Mesothelial cell of epicardium (in vitro differentiated cells): ENCODE measurements at places on chromosomes 11 and 22.

DNA sequence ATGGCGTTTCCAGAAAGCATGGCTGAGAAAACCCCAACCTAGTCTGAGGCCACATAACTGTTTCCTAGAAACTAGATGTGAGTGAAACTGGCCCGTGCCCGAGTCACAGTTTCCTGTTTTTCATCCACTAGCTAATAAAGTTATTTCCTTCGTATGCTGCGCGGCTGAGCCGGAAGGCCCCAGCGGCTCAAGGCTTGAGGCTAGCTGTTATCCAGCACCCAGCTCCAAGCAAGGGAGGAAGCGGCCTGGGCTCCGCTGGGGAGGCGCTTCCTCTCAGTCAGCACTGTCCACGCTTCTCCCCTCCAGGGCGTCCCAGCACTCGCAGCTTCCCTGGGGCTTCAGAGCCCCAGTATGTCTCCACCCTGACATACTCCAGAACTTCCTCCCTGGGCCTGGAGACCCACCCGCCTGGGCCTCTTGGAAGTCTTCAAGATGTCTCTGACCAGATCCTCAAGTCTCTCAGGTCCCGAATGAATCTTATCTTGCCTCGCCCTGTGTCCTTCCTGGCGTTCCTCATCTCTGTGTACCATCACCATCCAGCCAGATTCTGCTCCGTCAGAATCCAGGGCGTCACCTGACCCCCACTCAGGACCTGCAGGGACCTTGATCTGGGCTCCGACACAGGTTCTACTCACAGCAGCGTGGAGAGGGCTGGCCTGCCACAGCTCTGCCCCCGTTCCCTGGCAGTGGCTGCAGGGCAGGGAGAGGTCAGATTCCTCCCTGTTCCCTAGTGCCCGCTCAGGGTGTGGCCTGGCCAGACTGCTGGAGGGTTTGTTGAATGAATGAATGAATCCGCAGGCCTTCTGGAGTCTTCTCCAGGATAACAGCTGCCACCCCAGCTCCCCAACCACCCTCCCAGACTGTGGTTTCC lies 81.9 kb downstream of the LRRC32 start:
- no peaks in the 10 kb centered on the region for H3K36me3 ChIP-seq
- H3K4me1 ChIP-seq, result no peaks in the 10 kb centered on the region
- H3K27ac ChIP-seq, result peak overlapping the region; percentile 72
- DNase-seq, result no peak

- H3K27ac ChIP-seq, result no peak overlapping the region
- H3K4me3 ChIP-seq, result no peak overlapping the region
- H3K4me1 ChIP-seq, result peaks cover 2% of the 10 kb centered on the region
- no peaks in the 10 kb centered on the region for H3K27me3 ChIP-seq
- H3K36me3 ChIP-seq, result no peaks in the 10 kb centered on the region
These were observed 89.5 kb downstream of the WNT7B start for GRCh38 chr22:45887202-45888131.

- DNase-seq, result no peak
- H3K27me3 ChIP-seq, result no peaks in the 10 kb centered on the region
- peak overlapping the region; percentile 97 for H3K27ac ChIP-seq
- peaks cover 50% of the 10 kb centered on the region for H3K4me1 ChIP-seq
- no peaks in the 10 kb centered on the region for H3K36me3 ChIP-seq
These were observed 18.6 kb downstream of the CREB3L1 start for GRCh38 chr11:46296059-46296527.

- no peak for DNase-seq
- H3K27ac ChIP-seq, result peak overlapping the region; percentile 95
- no peaks in the 10 kb centered on the region for H3K27me3 ChIP-seq
- H3K4me3 ChIP-seq, result no peak overlapping the region
These were observed 98.8 kb downstream of the MPPED2 start for GRCh38 chr11:30487200-30487898.

- H3K4me3 ChIP-seq, result no peak overlapping the region
- DNase-seq, result no peak
- H3K27ac ChIP-seq, result peak overlapping the region; percentile 60
- no peaks in the 10 kb centered on the region for H3K36me3 ChIP-seq
- peaks cover 9% of the 10 kb centered on the region for H3K4me1 ChIP-seq
These were observed 21.5 kb downstream of the RIBC2 start for GRCh38 chr22:45434981-45435380.

- H3K36me3 ChIP-seq, result no peaks in the 10 kb centered on the region
- no peak for DNase-seq
- no peak overlapping the region for H3K27ac ChIP-seq
- peaks cover 4% of the 10 kb centered on the region for H3K4me1 ChIP-seq
- H3K4me3 ChIP-seq, result no peak overlapping the region
These were observed 169.1 kb downstream of the RRAS2 start for GRCh38 chr11:14189874-14190273.

- no peaks in the 10 kb centered on the region for H3K36me3 ChIP-seq
- peaks cover 3% of the 10 kb centered on the region for H3K4me1 ChIP-seq
- no peak for DNase-seq
- no peak overlapping the region for H3K4me3 ChIP-seq
These were observed 20.1 kb downstream of the SYT7 start for GRCh38 chr11:61560751-61561150.

GRCh38 chr22:22908941-22909604 lies 21.5 kb downstream of the IGLL5 start:
- no peak overlapping the region for H3K4me3 ChIP-seq
- peaks cover 75% of the 10 kb centered on the region for H3K27me3 ChIP-seq
- no peak overlapping the region for H3K27ac ChIP-seq
- DNase-seq, result no peak
- no peaks in the 10 kb centered on the region for H3K4me1 ChIP-seq

DNA sequence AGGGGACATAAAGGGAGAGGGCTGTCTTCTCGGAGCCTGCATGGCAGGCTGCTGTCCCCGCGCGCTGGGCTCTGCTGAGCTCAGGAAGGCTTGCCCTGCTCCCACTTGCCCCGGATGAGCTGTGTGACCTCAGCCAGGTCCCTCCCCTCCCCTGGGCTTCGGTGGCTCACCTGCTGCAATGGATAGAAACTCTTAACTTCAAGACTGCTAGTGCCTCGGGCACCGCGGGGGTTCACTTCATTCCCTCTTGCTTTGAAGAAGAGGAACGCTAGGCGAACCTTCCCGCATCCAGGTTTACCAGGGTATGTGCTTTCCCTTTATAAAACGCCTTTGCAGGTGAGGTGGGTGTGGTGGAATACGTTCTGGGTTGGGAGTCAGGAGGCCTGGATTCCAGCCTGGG lies 115.0 kb downstream of the PHF21B start:
- DNase-seq, result no peak
- peaks cover under 1% of the 10 kb centered on the region for H3K36me3 ChIP-seq
- no peak overlapping the region for H3K4me3 ChIP-seq
- H3K27ac ChIP-seq, result no peak overlapping the region
- H3K27me3 ChIP-seq, result peaks cover under 1% of the 10 kb centered on the region

DNA sequence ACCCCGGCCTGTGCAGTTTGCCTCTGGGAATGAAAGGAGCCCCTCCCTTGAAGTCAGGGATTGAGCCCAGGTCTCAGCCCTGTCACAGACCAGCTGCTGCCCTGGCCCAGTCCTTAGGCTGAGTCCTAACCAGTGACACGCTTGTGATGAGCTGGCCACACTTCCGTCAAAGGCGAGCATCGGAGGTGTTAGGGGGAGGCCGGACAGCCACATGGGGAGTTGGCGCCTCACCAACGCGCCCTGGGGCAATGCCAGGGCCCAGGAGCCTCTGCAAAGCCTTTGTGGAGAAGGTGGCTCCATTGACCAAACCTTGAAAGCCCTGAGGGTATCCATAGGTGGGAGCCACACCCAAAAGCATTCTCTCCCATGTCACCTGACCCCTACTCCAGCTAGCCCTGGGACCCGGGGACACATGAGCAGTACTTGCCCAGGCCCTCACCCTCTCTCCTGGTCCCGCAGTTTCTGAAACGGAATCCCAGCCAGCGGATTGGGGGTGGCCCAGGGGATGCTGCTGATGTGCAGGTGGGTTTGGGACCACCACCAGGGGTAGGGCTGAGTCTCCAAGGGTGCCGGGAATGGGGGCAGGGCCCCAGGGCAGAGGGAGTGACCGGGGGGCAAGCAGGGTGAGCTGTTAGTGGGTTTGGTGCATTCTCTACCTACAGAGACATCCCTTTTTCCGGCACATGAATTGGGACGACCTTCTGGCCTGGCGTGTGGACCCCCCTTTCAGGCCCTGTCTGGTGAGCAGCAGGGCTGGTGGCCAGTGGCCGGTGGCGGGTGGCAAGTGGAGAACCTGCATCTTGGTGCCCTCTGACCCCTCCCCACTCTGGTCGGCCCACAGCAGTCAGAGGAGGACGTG lies 3.7 kb downstream of the PTPRCAP start:
- DNase-seq, result no peak
- no peak overlapping the region for H3K4me3 ChIP-seq
- no peak overlapping the region for H3K27ac ChIP-seq
- peaks cover 12% of the 10 kb centered on the region for H3K36me3 ChIP-seq
- H3K27me3 ChIP-seq, result no peaks in the 10 kb centered on the region
- H3K4me1 ChIP-seq, result peaks cover 7% of the 10 kb centered on the region

GRCh38 chr11:35030716-35031213 lies 108.2 kb upstream of the CD44 start:
- no peaks in the 10 kb centered on the region for H3K4me1 ChIP-seq
- no peaks in the 10 kb centered on the region for H3K36me3 ChIP-seq

GRCh38 chr11:1040428-1041148 lies 4.1 kb upstream of the MUC6 start:
- H3K27ac ChIP-seq, result no peak overlapping the region
- H3K4me3 ChIP-seq, result no peak overlapping the region
- H3K27me3 ChIP-seq, result peaks cover 3% of the 10 kb centered on the region
- no peaks in the 10 kb centered on the region for H3K4me1 ChIP-seq
- no peak for DNase-seq
